ENCODE measurements at places on chromosomes 7 and 10.

GRCh38 chr10:114749014-114749413 lies 72.6 kb upstream of the FHIP2A start:
- no peak for DNase-seq

- DNase-seq: no peak
These were observed 61.6 kb upstream of the ADRA2A start for GRCh38 chr10:111015181-111015580.

DNA sequence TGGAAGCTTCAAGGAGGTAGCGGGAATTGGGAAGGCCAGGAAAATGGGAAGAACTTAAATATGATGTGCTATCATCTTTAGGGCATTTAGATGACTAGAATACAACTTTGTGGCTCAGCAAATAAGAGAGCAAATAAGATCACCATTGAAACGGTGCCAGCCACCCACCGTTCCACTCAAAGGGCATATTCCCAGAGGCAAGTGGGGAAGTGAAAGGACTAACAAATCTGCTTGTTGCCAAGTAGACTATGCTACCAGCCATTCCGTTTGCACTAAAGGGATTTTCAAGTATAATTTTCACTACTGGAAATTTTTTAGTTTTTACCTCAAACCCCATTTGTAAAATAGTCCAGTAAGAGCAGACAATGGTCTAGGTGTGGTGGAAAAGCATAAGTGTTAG lies 4.0 kb upstream of the PPP1R3C start:
- no peak for DNase-seq

GRCh38 chr10:4790045-4790444 lies 36.0 kb upstream of the AKR1E2 start:
- DNase-seq: no peak

DNA sequence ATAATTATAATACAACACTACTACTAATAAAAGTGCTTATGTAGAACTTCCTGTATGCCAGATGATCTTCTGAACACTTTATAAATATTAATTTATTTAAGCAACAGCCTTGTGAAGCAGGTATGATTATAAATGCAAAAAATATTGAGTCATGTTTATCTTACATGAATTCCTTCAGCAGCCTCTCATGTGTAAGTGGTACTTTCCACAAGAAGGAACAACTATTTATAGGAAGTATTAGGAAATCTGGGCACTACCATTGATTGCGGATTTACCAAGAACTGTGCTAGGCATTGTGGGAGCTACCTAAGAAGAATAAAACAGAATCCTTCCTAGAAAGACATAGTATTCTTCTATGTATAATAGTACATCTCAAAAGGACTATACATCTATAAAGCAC lies 10.7 kb upstream of the STEAP4 start:
- no peak for DNase-seq

DNA sequence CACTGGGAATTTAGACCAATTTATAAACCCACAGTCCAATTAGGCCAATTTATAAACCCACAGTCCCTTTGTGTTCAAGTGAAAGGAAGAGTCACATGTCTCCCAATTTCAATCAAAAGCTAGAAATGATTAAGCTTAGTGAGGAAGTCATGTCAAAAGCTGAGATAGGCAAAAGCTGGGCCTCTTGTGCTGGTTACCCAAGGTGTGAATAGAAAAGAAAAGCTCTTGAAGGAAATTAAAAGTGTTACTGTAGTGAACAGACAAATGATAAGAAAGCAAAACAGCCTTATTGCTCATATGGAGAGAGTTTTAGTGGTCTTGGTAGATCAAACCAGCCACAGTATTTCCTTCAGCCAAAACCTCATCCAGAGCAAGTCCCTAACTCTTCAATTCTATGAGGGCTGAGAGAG lies 245.0 kb downstream of the HDAC9 start:
- no peak for DNase-seq

DNA sequence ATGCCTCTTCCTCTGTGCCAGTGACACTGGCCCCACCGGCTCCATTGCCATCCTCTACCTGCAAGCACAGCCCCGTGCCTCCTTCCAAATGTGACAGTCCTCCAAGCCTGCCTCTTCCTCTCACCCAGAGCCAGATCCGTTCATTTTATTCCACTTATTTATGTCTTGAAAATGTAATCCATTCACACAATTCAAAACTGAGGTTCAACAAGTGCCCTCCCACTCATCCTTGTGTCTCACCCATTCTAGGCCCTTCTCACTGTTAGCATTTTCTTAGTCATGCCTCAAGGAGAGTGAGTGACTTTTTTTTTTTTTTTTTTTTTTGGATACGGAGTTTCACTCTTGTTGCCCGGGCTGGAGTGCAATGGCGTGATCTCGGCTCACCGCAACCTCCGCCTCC lies 41.7 kb downstream of the FKBP6 start:
- no peak for DNase-seq

GRCh38 chr10:49564461-49565009 lies 25.6 kb upstream of the ERCC6 start:
- no peak for DNase-seq

DNA sequence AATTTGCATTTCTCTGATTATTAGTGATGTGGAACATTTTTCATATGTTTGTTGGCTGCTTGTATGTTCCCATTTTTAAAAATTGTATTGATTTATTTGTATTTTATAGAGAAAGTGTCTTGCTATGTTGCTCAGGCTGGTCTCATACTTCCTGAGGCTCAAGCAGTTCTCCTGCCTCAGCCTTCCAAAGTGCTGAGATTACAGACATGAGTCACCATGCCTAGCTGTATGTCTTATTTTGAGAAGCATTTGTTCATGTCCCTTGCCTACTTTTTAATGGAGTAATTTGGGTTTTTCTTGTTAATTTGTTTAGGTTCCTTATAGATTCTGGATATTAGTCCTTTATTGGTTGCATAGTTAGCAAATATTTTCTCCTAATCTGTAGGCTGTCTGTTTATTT lies 214.2 kb upstream of the KAT6B start:
- DNase-seq: no peak

GRCh38 chr7:135995748-135996147 lies 18.6 kb upstream of the MTPN start:
- DNase-seq: no peak

- no peak for DNase-seq
These were observed 27.7 kb downstream of the KLRG2 start for GRCh38 chr7:139455789-139456188.

DNA sequence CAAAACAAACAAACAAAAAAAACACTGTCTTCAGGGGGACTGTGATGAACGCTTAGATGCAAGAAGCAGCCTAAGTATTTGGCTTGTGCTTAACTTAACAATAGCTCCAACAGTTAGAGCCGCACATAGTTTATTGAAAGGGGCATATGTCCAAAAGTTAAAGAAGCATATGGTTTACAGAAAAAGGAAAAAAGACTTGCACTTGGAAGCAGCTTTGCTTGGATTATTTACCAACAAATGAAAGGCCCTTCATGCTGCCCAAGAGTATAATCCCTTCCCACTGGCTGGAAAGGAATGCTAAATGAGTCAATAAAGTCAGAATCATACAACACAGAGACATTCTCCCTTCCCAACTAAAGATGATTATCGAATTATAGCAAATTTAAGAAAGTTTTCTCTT lies 77.9 kb downstream of the GLI3 start:
- no peak for DNase-seq

GRCh38 chr10:93068411-93069244 lies 5.1 kb upstream of the CYP26A1 start:
- no peak for DNase-seq

DNA sequence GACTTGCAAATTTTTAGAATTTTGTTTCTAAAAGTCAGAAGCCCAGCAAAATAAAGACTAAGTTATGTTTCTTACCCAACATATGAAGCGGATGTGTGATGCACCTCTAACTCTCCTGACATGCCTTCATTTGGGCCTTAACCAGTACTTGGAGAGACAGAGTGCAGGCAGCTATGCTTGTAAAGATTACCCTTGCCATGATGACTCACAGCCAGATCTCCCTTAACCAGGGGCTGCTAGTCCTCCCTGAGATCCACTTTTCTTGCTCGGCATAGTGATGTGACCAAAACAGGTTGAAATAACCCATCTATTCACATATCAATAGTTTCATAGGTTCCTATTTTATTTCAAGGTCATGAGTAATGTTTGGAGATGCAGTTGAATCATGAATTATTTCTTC lies 43.6 kb downstream of the PPP1R3A start:
- DNase-seq: no peak

- no peak for DNase-seq
These were observed 2.2 kb upstream of the CPA4 start for GRCh38 chr7:130290745-130291144.

DNA sequence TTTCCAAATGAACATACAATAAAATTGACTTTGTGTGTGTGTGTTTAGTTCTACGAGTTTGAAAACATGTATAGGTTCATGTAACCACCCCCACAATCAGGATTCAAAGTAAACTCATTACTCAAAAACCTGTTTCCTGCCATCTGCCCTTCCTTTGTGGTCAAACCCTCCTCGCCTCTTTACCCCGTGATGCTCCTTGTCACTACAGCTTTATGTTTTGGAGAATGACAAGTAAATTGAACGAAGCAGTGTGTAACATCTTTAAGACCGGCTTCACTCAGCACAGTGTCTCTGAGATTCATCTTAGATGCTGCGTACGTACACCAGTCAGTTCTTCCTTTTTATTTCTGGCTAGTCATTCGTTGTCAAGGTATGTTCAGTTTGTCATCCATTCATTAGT lies 54.6 kb upstream of the MKI67 start:
- no peak for DNase-seq

GRCh38 chr10:120613180-120613579 lies 156.2 kb downstream of the PLPP4 start:
- DNase-seq: no peak

GRCh38 chr7:155387066-155387620 lies 70.8 kb upstream of the EN2 start:
- DNase-seq: no peak

DNA sequence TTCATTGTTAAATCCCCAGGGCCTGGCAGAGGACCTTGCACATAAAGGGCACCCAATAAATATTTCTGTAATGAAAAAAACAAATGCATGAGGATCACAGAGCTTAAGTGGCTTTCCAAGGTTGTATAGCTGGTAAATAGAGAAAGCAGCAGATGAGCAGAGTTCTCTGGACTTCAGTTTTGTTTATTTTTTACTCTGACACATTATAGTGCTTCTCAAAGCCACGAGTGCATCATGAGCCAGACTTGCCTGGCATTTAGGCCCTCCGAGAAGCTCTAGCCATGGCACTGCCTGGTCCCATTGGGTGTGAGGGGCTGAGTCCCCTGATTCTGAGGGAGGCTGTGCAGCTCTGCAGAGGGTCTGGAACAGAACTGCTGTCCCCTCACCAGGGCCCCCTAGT lies 87.2 kb upstream of the ZNF32 start:
- DNase-seq: no peak

GRCh38 chr7:123424463-123424862 lies 109.9 kb downstream of the IQUB start:
- DNase-seq: no peak
